Daoy (cell line): ENCODE measurements at places on chromosomes 1 and 21. TPM values are rescaled to one million over a fixed set of nuclear protein-coding genes. Genes with fewer than 3 reads are reported as not detected.

The ERICH3 gene
- 0.06 TPM in 1 of 2 replicates, not detected in the other for total RNA-seq

The FNDC10 gene
- total RNA-seq = 1.8 TPM in 1 of 2 replicates, not detected in the other

DNA sequence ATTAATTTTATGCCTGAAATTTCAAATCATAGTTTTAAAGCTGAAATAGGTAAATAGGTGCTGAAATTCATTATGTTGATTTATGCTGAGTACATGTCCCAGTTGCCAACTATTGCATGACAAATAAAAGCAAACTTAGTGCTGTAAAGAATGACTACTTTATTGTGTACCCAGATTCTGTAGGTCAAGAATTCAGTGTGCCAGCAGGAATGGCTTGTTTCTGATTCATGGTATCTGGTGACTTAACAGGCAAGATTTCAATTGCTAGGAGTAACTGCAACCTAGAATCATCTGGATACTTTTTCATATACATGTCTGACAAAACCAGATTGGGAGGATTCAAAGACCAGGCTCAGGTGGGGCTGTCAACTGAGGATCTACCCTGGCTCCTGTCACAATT, 678.4 kb upstream of the ADAMTS5 start:
- no peak for DNase-seq

The KPRP gene
- not detected in 2 replicates for total RNA-seq

The KRTAP10-6 gene
- total RNA-seq = not detected in 2 replicates

- no peak for DNase-seq
These were observed 168.8 kb upstream of the B3GALT2 start for GRCh38 chr1:193355178-193355577.

- DNase-seq = peak; percentile 19
These were observed 43.2 kb downstream of the PHACTR4 start for GRCh38 chr1:28412731-28413130.

GRCh38 chr1:114099268-114099667, 54.4 kb downstream of the SYT6 start:
- DNase-seq = no peak

GRCh38 chr1:168613038-168613451, 36.6 kb downstream of the XCL1 start:
- DNase-seq = no peak

- DNase-seq = no peak
These were observed 77.8 kb upstream of the PRMT6 start for GRCh38 chr1:106978477-106979322.

DNA sequence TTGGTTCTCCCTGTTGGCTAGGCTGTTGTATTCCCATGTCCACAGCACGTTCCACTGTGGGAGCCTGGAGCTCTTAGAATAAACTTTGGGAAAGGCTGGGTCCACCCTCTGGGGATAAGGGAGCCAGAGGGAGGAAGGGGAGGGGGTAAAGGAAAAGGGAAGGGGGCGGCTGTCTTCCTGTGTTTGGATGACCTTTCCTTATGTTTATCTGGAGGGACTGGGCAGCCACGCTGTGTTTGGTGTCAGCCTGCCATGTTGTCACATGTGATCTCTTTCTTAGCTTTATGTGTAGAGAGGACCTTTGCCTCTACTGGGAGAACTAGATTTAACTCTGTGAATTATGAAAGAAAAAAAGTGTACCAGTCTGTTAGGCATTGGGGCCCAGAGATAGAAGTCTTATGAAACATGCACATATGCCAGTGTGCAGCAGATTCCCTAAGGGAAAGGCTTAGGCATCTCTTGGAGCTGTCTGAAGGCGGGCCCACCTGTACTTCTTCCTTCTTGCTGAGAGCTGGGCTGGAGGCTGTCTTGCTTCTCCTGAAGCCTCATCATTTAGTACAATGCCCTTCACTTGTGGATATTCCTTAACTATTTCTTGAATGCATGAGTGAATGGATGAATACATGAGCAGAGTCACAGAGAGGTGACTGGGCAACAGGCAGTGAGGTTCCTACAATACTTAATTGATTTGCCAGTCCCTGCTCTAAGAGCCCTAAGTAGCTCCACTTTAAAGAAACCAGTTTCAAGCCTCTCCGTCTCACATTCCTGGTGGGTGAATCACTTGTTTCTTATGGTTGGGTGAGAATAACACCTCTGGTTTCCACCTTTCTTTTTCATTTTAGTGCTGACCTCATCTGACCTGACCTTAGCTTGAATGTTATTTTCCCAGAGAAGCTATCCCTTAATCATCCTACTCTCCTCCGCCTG, 62.5 kb upstream of the ARHGAP29 start:
- DNase-seq = peak; percentile 93

The C1orf141 gene
- not detected in 2 replicates for total RNA-seq

GRCh38 chr1:82048596-82048995, 247.9 kb downstream of the ADGRL2 start:
- no peak for DNase-seq

GRCh38 chr1:109932679-109933078, 22.0 kb downstream of the CSF1 start:
- DNase-seq = no peak

- no peak for DNase-seq
These were observed 200.9 kb downstream of the HHIPL2 start for GRCh38 chr1:222346955-222347354.

GRCh38 chr1:238346340-238346739, 455.6 kb upstream of the ZP4 start:
- no peak for DNase-seq

- DNase-seq = no peak
These were observed 44.0 kb downstream of the ZBTB17 start for GRCh38 chr1:15931884-15932283.

- no peak for DNase-seq
These were observed 38.8 kb upstream of the GPR153 start for GRCh38 chr1:6299557-6300165.

The FCGR1A gene
- total RNA-seq = not detected in 2 replicates
